Osteoblast (primary cell): ENCODE measurements at places on chromosomes 4 and X. TPM values are rescaled to one million over a fixed set of nuclear protein-coding genes. Genes with fewer than 3 reads are reported as not detected.

DNA sequence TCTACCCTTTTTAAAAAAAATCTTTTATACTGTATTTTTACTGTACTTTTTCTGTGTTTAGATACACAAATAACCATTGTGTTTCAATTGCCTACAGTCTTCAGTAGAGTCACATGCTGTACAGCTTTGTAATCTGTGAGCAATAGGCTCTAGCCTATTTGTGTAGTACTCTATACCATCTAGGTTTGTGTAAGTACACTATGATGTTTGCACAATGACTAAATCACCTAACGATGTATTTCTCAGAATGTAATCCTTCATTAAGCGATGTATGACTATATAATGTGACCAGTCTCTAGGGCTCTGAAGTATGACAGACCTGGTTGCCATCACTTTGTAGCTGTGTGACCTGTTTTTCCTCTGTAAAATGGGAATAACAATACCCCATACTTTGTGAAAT lies 14.2 kb upstream of the DCAF4L1 start:
- no peaks in the 10 kb centered on the region for H3K4me1 ChIP-seq
- no peaks in the 10 kb centered on the region for H3K27me3 ChIP-seq
- no peaks in the 10 kb centered on the region for H3K36me3 ChIP-seq

The SSX2 gene
- total RNA-seq = not detected in 2 replicates

The ATOH1 gene
- total RNA-seq = not detected in 2 replicates

DNA sequence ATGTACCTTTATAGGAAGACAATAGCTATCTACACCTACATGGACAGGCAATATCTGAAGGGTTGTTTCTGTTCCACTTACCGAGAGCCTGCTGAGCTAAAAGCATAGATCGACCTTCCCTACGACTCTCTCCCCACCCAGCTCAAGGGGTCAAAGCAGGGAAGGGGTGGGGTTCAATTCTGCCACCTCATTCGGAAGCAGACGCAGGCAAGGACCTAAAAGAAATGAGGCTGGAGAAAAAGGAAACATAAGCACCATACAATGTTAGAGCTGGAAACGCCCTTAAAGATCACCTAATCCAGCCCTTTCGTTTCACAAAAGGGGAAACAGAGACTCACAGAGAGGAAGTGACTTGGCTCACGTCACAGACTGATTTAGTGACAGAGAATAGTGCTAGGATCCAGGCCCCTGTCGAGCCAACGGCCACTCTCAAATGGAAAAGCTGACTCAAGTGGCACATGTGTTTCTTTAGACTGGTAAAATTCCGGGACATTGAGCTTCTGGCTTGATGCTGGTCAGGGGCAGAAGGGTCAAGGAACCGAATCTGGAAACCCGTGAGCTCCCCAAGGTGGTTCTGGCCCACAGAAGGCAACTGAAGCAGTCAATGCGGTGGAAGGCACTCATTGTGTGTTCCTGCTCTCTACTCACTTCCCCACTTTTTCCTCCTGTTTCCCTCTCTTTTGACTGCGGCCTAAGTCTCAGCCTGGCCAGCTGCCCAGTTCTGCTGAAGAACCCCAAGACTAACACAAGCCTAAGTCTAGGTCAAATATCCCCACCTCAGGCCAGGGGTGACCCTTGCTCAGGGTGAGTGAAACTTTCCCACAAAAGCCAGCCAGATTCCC lies 7.5 kb downstream of the SEPTIN6 start:
- H3K36me3 ChIP-seq = no peaks in the 10 kb centered on the region
- no peaks in the 10 kb centered on the region for H3K4me1 ChIP-seq
- no peak overlapping the region for H3K27ac ChIP-seq
- DNase-seq = no peak

DNA sequence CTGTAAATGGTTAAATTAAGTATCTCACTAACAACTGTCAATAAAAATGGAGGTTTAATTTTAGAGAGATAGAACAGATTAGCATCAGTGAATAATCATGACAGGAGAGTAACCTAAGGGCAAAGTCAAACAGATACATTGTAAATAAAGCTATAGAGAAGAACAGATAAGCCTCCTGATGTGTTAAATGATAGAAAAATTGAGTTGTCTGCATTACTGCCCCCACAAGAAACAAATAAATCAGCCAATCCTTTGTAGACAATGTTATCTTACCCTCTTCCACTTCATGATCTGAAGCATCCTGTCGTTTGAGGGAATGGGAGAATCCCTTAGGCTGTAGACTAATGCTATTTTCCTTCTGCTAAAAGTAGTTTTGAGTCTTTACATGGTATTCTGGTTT lies 147.8 kb downstream of the PCDH18 start:
- H3K4me3 ChIP-seq = no peak overlapping the region
- H3K4me1 ChIP-seq = peaks cover 3% of the 10 kb centered on the region
- no peak overlapping the region for H3K27ac ChIP-seq
- DNase-seq = no peak
- no peaks in the 10 kb centered on the region for H3K36me3 ChIP-seq

The MRFAP1 gene
- total RNA-seq = 94.1 and 95.2 TPM in 2 replicates

The FABP2 gene
- total RNA-seq = not detected in 2 replicates

- peaks cover 12% of the 10 kb centered on the region for H3K4me1 ChIP-seq
- H3K27me3 ChIP-seq = peaks cover 12% of the 10 kb centered on the region
- H3K4me3 ChIP-seq = peak within 1 kb of the TSS; percentile 72
- H3K27ac ChIP-seq = peak within 1 kb of the TSS; percentile 53
- H3K36me3 ChIP-seq = no peaks in the 10 kb centered on the region
Observed at GRCh38 chrX:100636321-100636991, at the start of gene TSPAN6. TSS of gene TSPAN6 (minus strand) at chrX:100636806. CDS start at chrX:100636694, 112 bp downstream.
